ENCODE measurements at places on chromosomes 5 and 9.

- DNase-seq: no peak
These were observed 3.8 kb upstream of the DMRT3 start for GRCh38 chr9:972501-973294.

DNA sequence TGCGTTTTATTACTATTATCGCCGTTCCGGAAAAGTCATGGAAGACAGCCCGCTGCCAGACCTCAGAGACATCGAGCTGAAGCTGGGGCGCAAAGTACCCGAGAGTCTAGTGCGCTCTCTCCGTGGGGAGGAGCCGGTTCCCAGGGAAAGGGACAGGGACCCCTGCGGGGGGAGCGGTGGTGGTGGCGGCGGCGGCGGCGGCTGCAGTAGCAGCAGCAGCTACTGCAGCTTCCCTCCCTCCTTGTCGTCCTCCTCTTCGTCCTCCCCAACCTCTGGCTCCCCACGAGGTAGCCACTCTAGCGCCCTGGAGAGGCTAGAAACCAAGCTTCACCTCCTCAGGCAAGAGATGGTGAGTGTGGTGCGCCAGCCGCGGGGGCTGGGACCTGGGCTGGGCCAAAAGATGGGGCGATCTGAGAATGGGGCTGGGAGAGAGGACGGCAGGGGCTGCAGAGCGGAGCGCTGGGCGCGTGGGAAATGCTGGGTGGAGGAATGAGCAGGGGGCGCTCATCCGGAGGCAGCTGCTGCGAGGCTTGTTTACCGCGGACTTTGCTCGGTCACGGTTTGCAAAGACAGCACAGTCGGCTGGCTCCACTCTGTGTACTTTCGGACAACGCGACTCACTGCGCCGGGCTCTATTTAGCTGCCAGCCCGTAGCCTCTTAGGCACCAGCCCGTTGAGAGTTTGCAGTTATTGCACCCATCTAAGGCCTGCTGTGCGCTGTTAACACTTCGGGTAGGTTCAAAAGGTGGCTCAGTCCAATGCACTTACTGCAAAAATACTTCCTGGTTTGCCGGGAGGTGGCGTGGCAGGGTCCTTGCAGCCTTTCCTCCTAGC lies 1.1 kb downstream of the LURAP1L start:
- peak; percentile 85 for DNase-seq

- DNase-seq: no peak
These were observed 13.7 kb upstream of the PRELID2 start for GRCh38 chr5:145848854-145849253.

- no peak for DNase-seq
These were observed 21.3 kb upstream of the KIAA1958 start for GRCh38 chr9:112465352-112465751.

- no peak for DNase-seq
These were observed 11.8 kb upstream of the SLC9A3 start for GRCh38 chr5:535846-536698.

GRCh38 chr9:6566409-6567139 lies 79.0 kb downstream of the GLDC start:
- DNase-seq: peak; percentile 55

DNA sequence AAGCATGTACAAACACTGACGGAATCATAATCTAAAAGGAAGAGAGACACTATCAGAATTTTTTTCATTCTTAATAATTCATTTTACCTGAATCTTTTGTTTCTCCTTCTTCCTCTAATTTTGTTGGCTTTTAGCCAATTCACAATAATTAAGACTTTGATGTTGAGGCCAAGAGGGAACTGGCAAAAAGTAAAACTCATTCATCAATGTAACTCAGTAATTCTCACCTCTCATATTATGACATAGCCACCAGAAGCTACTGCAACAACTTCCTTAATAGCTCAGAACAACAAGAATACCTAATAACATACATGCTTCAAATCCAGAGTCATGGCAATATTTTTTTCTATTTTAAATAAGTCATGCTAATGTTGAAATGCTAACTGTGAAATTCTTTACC lies 64.5 kb downstream of the MCTP1 start:
- DNase-seq: no peak

DNA sequence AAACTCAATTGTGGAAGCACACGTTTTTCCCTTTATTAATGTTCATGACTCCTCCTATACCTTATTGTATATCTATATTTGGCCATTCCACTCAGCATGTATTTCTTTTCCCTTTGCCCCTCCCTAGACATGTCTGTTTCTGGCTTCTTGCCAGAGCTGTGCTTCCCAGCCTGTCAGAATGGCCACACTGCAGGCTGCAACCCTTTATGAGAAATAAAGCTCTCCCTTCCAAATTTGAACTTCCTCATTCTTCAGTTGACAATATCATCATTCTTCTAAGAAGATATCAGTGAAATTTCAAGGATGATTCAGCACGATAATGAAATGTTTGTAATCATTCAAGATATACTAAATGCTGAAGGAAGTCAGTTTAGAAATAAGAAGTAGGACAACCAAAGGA lies 107.6 kb upstream of the PRSS3 start:
- no peak for DNase-seq

DNA sequence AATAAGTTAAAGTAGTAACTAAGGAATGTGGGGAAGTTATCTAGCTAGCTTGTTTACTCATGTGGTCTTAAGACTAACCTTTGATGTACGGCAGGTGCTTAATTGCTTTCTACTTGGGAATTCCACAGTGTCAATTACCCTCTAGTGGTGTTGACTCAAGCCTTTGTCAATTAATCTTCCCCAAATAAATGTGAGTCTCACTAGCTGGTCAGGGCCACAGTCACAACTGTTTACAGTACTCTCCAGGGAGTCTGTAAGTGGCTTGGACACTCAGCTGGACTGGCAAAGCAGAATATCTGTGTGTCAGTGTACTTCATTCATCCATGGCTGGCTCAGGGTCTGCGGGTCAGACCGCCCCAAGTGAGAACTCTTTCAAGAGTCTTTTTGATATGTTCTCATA lies 30.8 kb downstream of the SMIM3 start:
- no peak for DNase-seq

DNA sequence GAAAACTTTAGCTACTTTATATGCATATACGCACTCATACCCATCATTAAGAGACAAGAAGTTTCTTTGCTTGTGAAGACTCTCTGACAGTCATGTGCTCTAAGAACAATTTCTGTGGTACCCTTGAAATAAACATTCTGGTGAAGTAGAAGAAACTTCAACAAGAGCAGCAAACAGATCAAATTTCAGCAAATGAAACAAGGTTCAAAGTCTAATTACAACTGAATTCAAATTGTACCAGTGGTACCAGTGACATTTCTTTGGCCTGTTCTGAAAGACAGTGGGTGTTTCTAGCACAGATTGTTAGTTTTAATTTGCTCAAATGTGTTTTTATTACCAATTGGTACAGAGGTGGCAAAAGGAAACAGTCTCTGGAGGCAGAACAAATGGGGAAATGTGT lies 391.0 kb downstream of the CHSY3 start:
- DNase-seq: no peak

GRCh38 chr5:88555674-88556073 lies 287.0 kb upstream of the TMEM161B start:
- peak; percentile 49 for DNase-seq

- DNase-seq: no peak
These were observed 156.1 kb upstream of the KIF2A start for GRCh38 chr5:62149879-62150278.

- no peak for DNase-seq
These were observed 140.8 kb downstream of the TSSK1B start for GRCh38 chr5:113293975-113294310.

GRCh38 chr9:75909776-75910175 lies 19.3 kb downstream of the PCSK5 start:
- DNase-seq: no peak

DNA sequence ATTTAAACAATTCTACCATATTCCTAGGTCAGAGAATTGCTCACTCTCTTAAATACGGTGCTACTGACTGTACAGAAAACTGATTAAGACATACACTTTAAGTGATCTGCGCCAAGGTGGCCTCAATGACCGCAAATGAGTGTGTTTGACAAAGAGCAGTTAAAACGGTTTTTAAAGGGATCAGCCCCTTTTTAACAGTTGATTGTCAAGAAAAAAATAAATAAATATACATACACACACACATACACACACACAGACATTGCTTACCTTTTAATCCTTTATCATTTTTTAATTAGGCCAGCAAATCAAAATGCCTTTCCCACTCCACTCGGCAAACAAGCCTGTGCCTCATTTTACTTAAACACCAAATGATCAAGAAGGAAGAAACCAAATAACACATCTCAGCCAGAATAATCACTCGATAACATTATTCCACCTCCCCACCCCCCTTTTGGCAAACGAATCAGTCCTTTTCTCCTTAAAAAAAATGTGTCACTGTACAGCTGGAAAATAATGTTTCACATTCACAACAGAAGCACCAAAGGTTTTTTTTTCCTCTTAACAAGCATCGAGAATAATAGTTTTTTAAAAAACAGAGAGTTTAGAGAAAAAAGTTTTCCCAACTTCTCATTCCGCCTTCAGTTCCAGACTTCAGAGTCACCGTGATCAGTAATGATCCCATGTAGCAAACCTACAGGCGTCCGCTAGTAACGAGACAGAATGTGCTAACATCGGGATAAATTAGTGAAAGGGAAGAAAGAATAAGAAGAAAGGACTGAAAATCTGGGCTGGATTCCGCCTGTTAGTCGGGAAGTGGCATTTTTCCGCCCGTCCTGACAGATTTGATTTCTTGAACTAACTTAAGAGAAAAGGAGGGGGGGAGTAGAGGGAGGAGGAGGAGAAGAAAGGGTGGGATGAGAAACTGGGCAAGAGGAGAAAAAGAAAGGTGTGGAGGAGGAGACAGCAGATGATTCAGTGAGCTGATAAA lies at the start of gene ZNF608:
Gene ZNF608, minus strand, starts transcription at position 712 of the 988 bp plus-strand sequence. CDS start 1,650 bp downstream, outside the sequence.
- peak; percentile 75 for DNase-seq

DNA sequence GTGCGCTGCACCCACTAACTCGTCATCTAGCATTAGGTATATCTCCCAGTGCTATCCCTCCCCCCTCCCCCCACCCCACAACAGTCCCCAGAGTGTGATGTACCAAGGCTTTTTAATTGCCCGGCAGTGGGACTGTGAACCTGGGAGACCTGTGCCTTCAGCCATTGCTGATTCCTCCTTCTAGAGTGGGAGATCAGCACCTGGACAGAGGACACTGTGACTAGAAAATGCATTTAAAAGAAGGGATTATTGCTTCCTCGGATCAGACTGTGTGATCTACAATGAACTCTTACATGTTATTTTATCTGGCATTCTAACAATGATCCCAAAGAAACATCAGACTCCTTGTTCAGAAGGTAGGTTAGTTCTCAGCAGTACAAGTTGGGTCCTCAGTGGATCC lies 25.9 kb downstream of the CTSL start:
- DNase-seq: no peak

GRCh38 chr5:151688436-151688835 lies 1.7 kb upstream of the SPARC start:
- no peak for DNase-seq
